Body of pancreas (tissue), 4 donors: ENCODE measurements at places on chromosomes 6 and 20. TPM values are rescaled to one million over a fixed set of nuclear protein-coding genes. Genes with fewer than 3 reads are reported as not detected.

- no peak for DNase-seq
These were observed 24.7 kb upstream of the MROH8 start for GRCh38 chr20:37204056-37204455.

DNA sequence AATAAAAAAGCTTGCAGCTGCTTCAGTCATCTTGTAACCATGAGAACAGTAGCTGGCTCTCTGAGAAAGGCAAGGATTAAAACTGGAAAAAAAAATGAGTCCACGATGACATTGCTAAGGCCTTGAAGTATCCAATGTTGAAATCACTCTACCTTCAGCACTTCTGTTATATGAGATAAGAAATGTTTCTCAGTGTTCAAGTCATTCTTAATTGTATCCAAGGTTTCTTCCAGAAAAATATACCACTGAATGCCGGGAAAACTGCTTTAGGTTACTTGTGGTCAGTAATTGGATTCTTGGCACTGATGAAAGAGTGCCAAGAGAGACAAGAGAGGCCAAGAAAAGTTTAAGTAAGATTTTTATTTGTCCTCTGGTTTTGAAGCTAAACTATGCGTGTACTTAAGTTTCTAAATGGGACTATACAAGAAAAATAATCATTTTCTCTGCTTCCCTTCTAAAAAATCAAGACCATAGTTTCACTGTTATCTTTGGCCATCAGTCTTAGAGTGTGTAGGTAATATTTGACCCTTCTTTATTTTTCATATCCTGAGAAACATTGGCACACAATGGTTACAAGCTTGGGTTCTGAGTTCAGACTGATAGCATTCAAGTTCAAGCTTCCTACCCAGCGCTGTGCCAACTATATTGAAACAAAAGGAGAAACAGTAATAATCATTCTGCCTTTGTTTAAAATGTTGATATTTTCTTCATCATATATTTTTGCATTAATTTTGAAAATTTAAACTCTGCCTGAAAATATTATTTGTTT lies 84.6 kb downstream of the TRDN start:
- no peak for DNase-seq

DNA sequence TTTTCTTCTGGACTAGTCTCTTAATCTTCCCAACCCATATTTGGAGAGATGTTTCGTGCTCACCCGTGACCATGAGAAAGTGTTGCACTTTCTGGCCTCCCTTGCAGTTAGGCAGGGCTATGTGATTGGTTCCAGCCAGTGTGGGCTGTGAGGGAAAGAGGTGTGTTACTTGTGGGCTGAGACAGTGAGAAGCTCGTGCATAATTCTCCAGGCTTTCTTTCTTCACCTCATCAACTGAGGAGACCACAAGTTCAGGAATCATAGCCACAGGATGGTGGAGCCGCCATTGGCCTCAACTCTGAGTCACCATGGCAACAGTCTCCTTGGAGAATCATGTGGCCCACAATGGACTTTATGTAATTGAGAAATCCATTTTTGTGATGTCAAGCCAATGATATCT lies 57.5 kb upstream of the FUCA2 start:
- no peak for DNase-seq

- DNase-seq: no peak
These were observed 7.1 kb upstream of the NKX2-2 start for GRCh38 chr20:21520702-21521595.

- no peak for DNase-seq
These were observed 176.5 kb downstream of the UBE3D start for GRCh38 chr6:82889143-82889542.

GRCh38 chr6:64383277-64383676 lies 747.7 kb downstream of the PHF3 start:
- DNase-seq: no peak

DNA sequence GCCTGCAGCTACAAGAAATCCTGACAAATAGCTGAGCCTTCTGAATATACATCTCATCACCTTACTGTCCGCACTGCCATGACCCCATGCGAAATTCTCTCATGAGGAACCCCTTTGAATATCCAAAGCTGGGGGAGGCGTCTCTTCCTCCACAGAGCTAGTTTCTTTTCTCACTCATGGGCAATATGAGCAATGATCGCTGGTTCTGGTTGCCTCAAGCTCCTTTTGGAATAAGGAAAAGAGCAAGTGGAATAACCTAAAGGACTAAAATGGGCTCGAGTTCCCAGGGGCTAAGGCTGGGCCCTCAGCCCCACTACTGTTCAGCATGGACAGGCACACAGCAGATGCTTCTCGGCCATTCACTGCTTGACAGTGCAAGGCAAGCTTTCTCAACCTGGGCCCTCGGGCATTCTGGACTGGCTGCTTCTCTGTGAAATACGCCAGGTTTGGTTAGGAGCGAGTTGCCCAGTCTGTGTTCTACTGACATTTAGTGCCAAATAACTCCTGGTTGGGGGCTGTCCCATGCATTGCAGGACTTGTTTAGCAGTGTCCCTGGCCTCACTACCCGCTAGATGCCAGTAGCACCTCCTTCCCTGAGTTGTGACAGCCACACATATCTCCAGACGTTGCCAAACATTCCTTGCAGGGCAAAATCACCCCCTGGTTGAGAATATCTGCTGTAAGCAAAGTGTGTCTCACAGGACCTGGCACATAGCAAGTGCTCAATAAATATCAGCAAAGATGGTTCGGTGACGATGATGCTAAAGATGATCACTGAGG lies 156.8 kb downstream of the CEBPB start:
- peak; percentile 51 for DNase-seq

GRCh38 chr20:14235355-14235754 lies 102.1 kb downstream of the FLRT3 start:
- no peak for DNase-seq

GRCh38 chr6:501891-502601 lies 110.5 kb downstream of the IRF4 start:
- DNase-seq: no peak

GRCh38 chr6:12064131-12064530 lies 52.0 kb downstream of the HIVEP1 start:
- no peak for DNase-seq

- peak; percentile 62 for DNase-seq
These were observed 3.7 kb upstream of the FUCA2 start for GRCh38 chr6:143515061-143515760.

DNA sequence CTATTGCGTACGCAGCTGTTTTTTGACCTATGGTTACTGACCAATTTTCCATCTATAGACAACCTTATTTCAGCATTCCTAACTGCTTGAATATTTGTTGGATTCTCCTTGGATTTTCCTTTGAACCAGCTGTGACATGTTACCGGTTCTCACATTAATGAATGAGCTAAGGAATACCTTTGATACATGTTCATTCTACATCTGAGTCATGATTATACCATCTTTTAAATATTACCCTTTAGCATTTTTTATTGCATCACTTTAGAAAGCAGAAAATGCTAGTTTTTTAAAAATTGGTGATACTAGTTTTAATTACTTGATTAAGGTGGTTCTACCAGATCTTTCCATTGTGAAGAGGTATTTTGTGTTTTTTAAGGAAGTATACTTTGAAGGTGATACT lies 1.9 kb upstream of the IGF2R start:
- DNase-seq: no peak

- no peak for DNase-seq
These were observed 78.9 kb downstream of the TOX2 start for GRCh38 chr20:43993560-43993959.

DNA sequence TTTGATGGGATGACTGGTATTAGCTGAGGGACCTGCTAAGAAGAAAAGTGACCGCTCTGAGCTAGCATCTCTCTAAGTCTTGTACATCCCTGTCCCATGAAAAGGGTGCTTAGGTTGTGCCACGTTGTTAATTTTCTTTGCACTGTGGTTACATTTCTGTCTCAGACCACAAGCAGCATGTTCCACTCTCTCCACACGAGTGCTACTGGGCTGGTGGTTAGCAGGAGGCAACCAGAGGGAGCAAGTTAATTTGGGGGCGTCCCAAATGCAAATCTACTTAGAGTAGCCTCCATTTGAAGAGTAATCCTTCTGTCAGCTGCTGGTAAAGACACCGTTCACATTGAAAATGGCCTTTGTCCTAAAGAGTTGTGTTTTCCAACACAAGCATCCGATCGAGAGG lies 3.4 kb upstream of the SCML4 start:
- no peak for DNase-seq

GRCh38 chr20:39893003-39893685 lies 795.9 kb downstream of the MAFB start:
- no peak for DNase-seq

GRCh38 chr6:106182455-106182854 lies 96.3 kb downstream of the PRDM1 start:
- DNase-seq: no peak

GRCh38 chr20:53819973-53820451 lies 226.4 kb upstream of the ZNF217 start:
- peak; percentile 78 for DNase-seq

DNA sequence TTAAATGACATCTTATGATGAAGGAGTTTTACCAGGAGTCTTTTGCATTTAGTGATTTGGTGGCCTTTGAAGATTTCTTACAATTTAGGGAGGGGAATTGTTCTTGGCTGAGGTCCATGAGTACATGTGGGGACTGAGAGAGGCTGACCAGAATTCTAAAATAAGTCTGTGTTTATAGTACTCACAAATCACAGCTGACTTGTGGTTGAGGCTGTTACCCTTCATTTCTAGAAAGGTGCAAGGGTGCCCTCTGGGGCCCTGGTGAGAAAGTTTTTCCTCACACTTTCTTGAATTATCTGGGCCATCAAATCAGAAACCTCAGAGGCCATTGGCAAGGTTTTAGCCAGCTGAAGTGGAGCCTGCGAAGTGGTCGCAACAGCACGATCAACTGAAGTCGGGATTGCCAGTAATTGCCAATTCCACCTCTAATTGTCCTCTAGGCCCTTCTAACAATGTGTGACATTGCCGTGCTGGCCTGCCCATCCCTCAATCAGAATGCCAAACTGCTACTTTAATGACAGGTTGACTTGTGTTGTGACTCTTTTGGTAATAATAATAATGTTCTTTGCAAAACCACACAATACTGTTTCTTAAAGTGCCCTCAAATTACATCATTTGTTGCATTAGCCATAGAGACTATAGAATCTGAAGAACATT lies 221.6 kb downstream of the OGFRL1 start:
- peak; percentile 38 for DNase-seq

GRCh38 chr6:136051140-136051775 lies 198.9 kb downstream of the MTFR2 start:
- no peak for DNase-seq

GRCh38 chr20:64121586-64121985 lies 14.2 kb upstream of the NPBWR2 start:
- DNase-seq: no peak

- DNase-seq: peak; percentile 31
These were observed 2.9 kb upstream of the LY6G6D start for GRCh38 chr6:31712296-31712695.

GRCh38 chr6:140636908-140637402 lies 1262.5 kb upstream of the CITED2 start:
- no peak for DNase-seq

DNA sequence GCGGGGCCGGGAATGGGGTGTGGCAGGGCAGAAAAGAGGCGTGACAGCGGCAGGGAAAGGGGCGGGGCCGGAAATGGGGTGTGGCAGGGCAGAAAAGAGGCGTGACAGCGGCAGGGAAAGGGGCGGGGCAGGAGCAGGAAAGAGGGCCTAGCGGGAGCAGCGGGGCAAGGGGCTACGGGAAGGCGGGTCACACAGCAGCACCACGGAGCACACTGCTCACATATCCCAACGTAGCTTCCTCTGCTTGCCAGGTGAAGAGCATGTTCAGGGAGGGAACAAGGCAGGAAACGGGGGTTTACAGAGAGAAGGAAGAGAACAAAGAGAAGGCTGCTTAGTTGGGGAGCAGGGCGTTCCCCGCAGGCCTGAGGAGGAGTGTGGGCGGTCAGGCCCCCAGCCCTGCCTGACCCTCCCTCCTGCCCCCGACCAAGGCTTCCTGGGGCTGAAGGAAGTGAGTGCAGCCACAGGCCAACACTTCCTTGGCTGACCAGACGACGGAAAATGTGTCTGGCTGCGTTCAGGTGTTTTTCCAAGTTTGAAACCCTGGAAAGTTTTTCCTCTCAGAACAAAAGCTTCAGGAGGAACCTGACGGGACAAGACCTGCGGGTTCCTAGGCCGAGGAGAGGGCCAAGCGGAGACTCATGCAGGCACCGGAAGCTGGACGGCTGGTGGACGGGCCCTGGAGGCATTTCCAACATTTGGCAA lies 13.8 kb downstream of the UCKL1 start:
- DNase-seq: peak; percentile 24

DNA sequence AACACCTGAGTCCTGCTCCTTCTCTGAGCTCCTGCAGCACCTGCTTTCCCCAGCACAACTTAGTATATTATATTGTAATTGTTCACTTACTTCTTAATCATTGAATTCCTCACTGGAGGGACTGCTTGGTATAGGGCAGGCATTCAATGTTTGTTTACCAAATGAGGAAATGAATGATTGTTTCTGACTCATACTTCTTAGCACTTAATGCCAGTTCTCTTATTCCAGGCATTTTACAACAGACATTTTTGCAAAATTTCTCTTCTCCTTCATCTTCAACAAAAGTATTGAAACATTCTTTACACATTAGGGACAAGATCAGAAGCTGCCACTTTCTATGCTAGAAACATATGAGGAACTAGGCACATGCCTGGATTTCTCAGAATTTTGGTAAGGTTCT lies 119.4 kb downstream of the TBX18 start:
- no peak for DNase-seq

DNA sequence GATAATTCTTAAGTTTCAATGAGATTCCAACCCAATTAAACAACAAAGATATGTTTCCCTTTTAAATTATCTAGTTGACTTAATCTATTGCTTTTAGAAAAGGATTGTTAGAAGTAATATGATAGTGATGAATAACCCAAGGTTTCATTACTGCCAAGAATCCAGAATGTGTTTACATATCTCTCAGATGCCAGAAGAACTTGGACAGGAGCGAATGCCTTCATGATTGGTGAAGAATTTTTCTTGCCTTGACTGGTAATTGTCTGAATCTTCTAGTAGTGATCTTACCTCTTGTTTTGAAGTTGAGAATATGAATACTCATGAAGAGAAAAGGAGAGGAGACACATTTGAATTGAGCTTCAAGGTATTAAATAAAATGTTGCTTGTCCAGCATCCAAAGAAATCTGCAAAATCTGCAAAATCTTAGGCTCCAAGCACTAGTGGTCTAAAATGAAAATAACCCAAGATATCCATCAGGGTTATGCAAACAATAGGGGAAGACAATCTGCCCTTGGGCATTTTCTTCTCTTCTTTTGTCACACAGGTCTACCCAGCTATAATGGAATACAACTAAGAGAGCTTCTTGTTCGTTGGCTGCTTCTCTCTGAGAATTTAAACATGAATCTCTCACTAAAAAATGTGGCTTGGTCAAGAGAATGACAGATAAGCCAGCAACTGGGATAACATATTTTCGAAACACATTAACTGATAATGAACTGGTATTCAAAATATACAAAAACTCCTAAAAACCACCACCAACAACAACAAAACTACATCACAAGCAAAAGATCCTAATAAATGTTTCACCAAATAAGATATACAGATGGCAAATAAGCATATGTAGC lies 928.9 kb downstream of the EYS start:
- DNase-seq: no peak

PRSS16 gene
- 10.9 TPM for total RNA-seq

FKBP5 gene
- total RNA-seq: 133 TPM

ADGRF1 gene
- total RNA-seq: not detected

FAM162B gene
- not detected for total RNA-seq

SLC22A3 gene
- 4.9 TPM for total RNA-seq

NRN1 gene
- total RNA-seq: 4.4 TPM

SLC17A3 gene
- not detected for total RNA-seq

MATN4 gene
- total RNA-seq: 4.9 TPM

ZC3H12D gene
- 2.6 TPM for total RNA-seq

OVOL2 gene
- total RNA-seq: 15.8 TPM

KCNK15 gene
- total RNA-seq: 1.8 TPM
